Activated naive CD4-positive, alpha-beta T cell (primary cell): ENCODE measurements at places on chromosomes 2 and 18.

GRCh38 chr2:11778416-11778815 is 32.0 kb downstream of the LPIN1 start:
- no peak for DNase-seq

DNA sequence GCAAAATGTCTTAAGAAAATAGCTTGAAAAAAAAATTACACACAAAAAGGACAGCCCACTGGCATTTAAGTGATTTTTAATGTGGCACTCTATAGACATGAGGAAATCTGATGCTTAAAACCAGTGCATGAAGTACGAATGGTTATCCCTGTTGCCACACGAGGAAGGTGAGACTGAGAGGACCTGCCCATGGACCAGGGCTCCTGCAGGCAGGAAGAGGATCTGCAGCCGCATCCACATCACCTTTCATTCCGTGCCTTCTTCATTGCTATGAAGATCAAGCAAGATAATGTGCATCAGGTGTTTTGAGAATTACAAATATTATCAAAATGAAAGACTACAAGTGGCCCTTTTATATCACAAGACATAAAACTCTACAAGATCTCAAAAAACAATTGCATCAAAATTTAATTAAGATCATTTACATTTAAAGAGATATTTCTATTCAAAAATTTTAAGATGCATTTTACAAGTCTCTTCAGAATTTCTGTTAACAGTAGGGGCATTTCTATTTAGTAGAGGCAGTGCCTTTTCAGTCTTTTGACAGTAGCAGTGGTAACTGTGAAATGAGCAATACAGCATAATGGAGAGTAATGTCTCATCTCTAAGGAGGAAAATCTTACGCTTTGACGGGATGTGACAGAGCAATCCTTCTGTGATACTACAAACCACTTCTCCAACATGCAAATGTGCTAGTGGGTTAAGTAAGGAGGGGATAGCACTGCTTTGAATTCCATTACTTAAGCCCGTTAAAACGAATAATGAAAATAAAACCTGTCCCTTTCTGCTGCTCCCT is 83.4 kb downstream of the SLC5A7 start:
- no peak for DNase-seq

DNA sequence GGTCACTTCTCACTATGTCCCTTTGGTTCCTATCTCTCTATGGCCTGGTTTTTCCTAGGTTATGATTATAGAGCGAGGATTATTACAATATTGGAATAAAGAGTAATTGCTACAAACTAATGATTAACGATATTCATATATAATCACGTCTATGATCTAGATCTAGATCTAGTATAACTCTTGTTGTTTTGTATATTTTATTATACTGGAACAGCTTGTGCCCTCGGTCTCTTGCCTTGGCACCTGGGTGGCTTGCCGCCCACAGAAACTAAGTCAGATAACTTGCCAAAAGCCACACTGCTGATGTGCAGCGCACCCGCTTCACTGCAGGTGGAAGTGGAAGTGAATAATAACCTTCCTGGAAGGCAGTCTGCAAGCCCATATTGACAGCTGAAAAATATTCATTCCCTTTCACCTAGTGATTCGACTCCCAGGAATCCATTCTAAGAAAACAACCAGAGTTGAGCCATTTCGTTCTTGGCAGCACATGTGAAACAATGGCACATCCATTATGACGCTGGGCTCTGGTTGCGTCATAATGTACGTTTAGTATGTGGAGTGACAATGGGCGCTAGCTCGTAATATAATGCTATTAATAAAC is 725 bp upstream of the ANKRD53 start:
- DNase-seq, result no peak

DNA sequence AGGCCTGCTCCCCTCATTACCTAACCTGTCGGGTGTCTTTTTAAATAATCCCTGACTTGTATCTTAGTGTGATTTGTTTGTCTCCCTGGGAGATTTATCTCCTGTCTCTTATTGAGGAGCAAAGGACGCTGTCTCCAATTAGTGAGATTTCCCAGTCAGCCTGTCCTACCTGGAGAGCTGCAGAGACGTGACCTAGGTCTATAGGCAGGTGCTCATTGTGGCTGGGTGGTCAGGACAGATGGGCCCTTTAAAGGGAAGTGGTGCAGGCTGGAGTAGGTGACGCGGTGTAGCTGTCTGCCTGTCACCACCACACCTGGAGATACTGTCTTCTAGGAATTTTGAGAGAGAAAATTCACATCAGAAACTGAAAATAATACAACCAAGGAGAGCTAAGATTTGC is 28.0 kb downstream of the PLB1 start:
- no peak for DNase-seq

GRCh38 chr18:44679914-44680272 is 795 bp upstream of the SETBP1 start:
- no peak for DNase-seq

- no peak for DNase-seq
These were observed 23.9 kb downstream of the CALCRL start for GRCh38 chr2:187424146-187424545.

GRCh38 chr2:31785876-31786275 is 205.1 kb upstream of the SRD5A2 start:
- no peak for DNase-seq

DNA sequence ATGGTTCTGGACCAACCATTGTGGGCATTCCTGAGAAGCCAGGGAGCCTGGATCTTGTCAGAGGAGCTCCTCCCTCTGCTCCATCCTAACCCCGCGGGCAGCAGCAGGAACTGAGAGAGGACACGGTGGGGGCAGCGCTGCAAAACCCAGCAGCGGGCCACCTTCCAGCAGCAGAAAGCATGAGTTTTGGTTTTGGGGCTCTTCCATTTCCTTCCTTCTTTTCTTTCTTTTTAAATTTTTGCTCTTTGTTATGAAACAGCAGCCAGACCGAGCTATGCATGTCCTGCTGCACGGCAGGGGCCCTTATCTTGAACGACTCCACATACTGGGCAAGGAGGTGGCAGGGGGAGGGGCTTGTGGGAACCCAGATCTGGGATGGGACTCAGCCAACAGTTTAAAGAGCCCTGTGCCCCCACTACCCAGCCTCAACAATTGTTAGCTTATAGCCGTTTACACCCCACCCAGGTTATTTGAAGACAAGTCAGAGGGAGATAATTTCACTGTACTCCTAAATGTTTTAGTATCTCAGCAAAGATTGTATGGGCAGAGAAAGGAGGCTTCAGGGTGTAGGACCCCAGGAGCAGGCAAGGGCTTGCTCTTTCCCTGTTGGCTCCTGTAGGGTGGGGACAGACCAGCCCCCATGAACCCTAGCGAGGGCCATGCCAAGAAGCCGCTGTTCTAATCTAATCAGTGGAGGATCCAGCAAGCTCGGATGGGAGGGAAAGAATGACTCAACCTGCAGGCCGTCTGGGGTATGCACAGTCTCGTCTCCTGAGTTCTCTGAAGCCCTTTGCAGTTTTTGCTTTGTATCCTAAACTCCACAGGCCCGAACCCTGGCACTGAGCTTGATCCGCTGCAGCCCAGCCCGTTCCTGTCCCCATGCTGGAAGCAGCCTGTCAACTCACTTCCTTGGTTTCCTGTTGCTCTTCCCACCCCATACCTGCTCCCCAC is 75.3 kb downstream of the LRRFIP1 start:
- DNase-seq, result no peak

DNA sequence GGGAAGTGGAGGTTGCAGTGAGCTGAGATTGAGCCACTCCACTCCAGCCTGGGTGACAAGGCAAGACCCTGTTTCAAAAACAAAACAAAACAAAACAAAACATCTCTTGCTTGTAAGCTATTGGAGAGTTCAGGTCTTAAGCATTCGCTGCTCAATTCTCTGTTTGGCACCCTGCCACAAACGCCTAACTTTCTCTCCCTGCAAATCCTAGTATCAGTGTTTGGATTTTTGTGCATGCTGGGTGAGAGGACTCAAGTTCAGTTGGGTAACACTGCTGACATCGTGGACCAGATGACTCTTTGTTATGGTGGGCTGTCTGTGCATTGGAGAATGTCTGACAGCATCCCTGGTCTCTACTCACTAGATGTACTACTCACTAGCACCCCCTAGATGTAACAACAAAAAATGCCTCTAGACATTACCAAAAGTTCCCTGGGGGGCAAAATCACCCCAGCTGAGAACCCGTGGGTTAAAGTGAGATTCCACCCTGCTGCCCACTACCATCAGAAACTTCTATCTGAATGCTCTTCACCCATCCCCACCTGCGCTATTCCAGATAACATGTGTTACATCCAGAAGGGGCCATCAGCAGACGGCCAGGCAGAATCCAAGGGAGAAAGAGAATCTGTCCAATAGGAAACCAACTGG is 50.9 kb downstream of the CACNB4 start:
- DNase-seq, result no peak

GRCh38 chr18:74522635-74523548 is 11.4 kb upstream of the CNDP1 start:
- no peak for DNase-seq
